Heart left ventricle (tissue), 16 donors: ENCODE measurements at places on chromosomes 2 and 18. TPM values are rescaled to one million over a fixed set of nuclear protein-coding genes. Genes with fewer than 3 reads are reported as not detected.

DNA sequence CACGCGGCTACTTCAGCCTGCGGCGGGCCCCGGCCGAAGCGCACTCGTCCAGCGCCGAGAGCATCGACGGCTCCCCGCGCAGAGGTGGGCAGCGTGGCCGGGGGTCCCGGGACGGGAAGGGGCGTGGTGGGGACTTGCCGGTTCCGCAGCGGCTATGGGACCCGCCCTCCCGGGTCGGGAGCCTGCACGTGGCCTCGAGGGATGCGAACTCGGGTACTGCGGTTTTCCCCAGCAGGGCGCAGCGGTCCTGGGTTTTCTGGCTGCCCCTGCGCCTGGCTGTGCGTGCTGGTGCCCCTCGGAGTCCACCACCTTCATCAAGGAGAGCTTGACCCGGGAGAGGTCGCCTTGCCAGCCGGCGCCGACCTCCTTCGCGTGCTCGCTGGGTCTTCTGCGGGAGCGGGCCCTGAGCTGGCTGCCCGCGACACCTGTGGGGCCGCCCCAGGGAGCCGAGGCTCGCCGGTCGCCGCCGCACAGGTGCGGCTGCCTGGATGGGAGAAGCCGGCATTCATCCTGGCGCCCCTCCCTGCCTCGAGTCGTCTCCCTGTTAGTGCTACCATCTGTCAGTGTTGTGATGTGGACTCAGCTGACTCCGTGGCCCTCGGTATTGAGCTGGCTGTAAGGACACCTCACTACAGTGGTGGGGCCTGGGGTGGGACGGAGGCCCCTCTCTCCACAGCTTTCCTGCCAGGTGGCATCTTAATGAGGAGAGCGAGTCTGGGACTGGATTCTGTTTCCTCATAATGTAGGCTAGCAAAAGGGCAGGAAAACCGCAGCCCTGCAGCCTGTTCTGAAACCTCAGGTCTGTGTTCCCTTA lies 177.3 kb downstream of the AGAP1 start:
- peak overlapping the region; percentile 24 for H3K4me3 ChIP-seq
- H3K27me3 ChIP-seq, result no peaks in the 10 kb centered on the region
- no peaks in the 10 kb centered on the region for H3K36me3 ChIP-seq
- DNase-seq, result no peak

- H3K4me1 ChIP-seq, result peaks cover 13% of the 10 kb centered on the region
- H3K36me3 ChIP-seq, result no peaks in the 10 kb centered on the region
- H3K27ac ChIP-seq, result peak overlapping the region; percentile 98
- DNase-seq, result no peak
Measured at GRCh38 chr18:9103376-9103873, 926 bp downstream of the NDUFV2 start.

DNA sequence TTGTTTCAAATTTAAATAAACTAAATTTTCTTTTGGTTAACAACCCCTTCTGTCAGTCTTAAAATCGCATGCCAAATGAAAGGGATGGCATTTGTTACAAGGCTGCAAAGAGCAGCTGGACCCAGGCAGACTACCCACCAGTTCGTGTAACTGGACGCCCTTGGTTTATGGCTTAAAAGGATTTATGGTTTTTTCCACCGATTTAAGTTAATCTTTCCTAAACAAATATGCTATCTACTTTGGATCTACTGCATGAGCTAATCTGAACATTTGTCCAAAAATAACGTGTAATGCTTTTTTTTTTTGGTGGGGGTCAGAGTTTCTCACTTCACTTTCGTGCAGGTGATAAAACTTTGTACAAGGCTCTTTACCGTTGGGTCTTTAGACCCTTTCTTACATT lies 62.9 kb downstream of the DIS3L2 start:
- peaks cover 19% of the 10 kb centered on the region for H3K4me1 ChIP-seq
- no peak overlapping the region for H3K27ac ChIP-seq
- no peaks in the 10 kb centered on the region for H3K36me3 ChIP-seq
- H3K27me3 ChIP-seq, result no peaks in the 10 kb centered on the region
- H3K4me3 ChIP-seq, result no peak overlapping the region
- no peak for DNase-seq

DNA sequence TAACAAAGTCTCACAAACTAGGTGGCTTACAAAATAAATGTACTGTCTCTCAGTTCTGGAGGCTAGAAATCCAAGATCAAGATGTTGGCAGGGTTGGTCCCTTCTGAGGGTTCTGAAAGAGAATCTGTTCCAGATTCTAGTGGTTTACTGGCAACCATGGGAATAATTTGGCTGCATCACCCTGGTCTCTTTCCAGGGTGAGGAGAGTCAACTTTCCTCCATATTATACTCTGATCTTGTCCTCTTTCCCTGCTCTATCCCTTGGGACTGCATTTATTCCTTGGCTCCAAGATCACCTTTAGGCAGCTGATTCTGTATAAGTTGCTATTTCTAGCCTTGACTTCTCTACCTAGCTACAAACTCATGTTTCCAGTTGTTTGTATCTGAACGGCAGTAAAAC lies 35.2 kb downstream of the SLC40A1 start:
- DNase-seq, result no peak
- no peaks in the 10 kb centered on the region for H3K27me3 ChIP-seq
- no peaks in the 10 kb centered on the region for H3K36me3 ChIP-seq
- H3K4me1 ChIP-seq, result peaks cover 44% of the 10 kb centered on the region
- H3K4me3 ChIP-seq, result no peak overlapping the region

The ANKAR gene
- total RNA-seq, result 5.2 TPM

The ITGB6 gene
- total RNA-seq, result 0.36 TPM

DNA sequence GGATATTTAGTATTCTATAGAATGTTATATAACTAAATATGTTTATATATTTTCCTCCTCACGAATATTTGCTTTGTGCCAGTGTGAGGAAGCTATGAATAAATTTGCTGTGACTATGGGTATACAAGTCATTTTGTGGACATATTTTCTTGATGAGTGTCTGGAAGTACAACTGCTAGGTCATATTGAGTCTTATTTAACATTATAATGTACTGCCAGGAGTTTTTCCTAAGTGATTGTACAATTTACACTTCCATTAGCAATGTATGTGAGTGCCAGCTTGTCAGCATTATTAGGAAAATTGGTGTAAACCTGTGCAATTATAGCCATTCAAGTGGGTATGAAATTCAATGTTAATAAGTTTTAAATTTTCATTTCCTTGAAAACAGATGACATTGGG lies 1328.9 kb upstream of the TMEFF2 start:
- no peaks in the 10 kb centered on the region for H3K4me1 ChIP-seq
- H3K27ac ChIP-seq, result no peak overlapping the region
- H3K27me3 ChIP-seq, result no peaks in the 10 kb centered on the region
- H3K4me3 ChIP-seq, result no peak overlapping the region
- DNase-seq, result no peak
